ENCODE measurements at places on chromosomes 2 and 18.
A peak's percentile ranks its signal among the peaks of the same experiment; 100 is the strongest.

- no peak for DNase-seq
Observed at GRCh38 chr2:102315921-102316320, 4.6 kb downstream of the IL1RL1 start.

GRCh38 chr2:65142515-65142914, 12.6 kb upstream of the RAB1A start:
- DNase-seq, result no peak

DNA sequence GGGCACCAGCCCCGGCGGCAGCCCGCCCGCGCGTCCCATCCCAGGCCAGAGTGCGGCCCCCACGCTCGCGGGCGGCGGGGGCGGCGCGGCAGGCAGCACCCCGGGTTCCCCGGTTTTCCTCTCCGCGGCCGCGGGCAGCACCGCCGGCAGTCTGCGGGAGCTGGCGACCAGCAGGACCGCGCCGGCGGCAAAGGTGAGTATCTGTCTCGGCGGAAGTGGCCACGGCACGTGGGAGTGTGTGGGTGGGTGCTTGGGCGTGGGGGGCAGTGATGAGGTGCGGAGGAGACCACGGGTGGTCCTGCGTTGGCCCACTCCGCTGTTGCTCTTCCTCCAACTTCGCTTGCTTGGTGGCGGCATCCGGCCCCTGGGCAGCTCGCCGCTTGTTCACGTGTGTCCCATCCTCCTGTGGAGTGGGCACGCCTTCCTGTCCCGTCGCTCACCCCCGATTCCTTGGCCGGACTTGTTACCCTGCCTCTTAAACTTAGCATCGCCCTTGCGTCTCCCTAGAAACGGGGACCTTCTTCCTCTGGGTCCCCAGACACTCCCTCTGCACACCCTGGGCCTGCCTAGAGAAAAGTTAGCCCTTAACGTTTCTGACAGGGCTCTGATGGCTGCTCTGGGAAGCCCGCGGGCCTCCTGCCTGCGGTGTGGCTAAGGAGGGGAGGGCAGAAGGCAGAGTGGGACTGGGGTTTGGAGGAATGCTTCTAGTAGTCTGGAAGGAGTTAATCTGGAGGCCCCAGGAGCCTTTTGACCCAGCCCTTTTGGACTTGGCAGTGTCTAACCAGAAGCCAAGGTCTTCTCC, 1.1 kb downstream of the SH3RF3 start:
- peak; percentile 49 for DNase-seq

DNA sequence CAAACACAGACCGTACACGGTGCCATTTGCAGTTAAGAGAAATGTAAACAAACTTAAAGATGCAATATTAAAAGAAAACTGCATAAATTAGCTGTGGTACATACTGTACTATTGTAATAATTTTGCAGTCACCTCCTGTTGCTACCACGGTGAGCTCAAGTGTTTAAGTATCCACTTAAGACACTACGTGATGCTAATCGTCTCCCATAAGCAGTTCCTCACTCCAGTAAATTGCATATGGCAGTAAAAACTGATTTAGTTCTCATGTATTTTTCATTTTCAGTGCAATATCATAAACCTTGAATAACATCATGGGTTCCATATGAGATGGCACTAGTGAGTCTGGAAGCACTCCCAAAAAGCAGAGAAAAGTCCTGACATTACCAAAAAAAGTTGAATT, 14.4 kb downstream of the CLEC4F start:
- DNase-seq, result no peak
